ENCODE measurements at places on chromosomes 1 and 21. TPM values are rescaled to one million over a fixed set of nuclear protein-coding genes. Genes with fewer than 3 reads are reported as not detected.

DNA sequence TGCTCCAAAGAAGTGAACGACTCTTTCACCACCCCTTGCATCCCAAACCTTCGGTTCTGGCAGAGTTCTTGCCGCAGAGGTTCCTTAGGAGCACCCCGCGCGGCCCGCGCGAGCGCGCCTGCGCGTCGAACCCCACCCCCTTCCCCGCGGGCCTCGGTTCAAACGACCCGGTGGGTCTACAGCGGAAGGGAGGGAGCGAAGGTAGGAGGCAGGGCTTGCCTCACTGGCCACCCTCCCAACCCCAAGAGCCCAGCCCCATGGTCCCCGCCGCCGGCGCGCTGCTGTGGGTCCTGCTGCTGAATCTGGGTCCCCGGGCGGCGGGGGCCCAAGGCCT lies at the start of gene C1orf56:
Gene C1orf56, plus strand, starts transcription at position 161 of the 334 bp plus-strand sequence. Its CDS starts 97 bp downstream, at position 258.
- DNase-seq: peak; percentile 83

- DNase-seq: no peak
Observed at GRCh38 chr1:51189421-51190073, 46.5 kb upstream of the RNF11 start.

Gene RAB7B
- 1.6 TPM for total RNA-seq

Gene RAB3GAP2
- 25.9 TPM for total RNA-seq

Gene PTPRU
- 19.2 TPM for total RNA-seq

Measured in left ventricle myocardium superior (tissue), 1 donor.